ENCODE measurements at places on chromosomes 6 and 20.

DNA sequence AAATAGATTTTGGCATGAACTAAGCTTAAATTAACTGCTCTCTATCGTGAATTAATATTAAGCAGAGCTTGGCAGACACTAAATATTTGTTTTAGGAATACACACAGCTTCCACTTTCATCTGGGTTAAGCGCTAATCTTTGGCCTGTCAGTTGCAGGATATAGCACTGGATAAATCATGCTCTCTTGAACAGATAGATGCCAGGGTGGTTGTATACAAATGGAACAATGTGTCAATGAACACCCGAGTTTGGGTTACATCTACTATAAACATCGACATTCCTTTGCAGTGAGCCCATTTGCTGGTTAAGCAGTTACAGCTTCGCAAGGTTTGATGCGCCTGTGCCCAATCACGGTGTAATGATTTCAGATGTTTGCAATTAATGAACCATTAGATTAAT lies 338.2 kb upstream of the ZFP64 start:
- no peak for DNase-seq

DNA sequence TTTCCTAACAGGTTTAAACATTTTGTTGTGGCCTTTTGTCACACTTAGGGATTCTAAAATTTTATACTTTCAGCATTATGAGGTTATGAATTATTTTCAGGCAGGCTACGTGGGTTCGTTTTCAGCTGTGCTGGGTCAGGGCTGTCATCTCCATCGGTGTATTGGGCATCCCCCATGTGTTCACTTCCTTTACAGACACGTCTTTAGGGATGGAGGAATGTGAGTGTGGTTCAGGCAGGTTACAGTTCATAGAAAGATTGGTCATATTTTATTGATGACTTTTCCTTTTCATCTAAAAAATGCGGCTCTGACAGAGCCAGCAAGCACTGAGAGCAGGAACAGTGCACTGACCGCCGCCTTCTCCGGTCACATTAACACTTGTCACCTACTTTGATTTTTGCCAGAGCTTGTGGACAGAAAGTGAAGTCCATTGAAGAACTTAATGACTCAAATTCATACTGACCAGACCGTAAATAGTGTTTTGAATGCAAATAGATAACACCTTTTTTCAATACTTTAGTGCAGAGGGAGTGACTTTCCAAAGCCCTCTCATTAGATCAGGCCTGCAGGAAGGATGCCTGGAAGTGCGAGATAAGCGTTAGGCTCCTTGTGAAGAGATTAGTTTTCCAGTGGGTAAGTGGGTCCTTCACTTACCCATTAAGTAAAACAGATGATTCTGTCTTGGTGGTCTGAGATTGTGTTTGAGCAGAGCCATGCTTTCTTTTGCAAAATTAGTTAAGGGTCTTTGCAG lies 113.1 kb downstream of the TIAM2 start:
- no peak for DNase-seq

GRCh38 chr20:17882065-17882833 lies 86.3 kb downstream of the SNX5 start:
- DNase-seq: no peak

GRCh38 chr6:34580707-34581560 lies 24.8 kb upstream of the SPDEF start:
- no peak for DNase-seq

DNA sequence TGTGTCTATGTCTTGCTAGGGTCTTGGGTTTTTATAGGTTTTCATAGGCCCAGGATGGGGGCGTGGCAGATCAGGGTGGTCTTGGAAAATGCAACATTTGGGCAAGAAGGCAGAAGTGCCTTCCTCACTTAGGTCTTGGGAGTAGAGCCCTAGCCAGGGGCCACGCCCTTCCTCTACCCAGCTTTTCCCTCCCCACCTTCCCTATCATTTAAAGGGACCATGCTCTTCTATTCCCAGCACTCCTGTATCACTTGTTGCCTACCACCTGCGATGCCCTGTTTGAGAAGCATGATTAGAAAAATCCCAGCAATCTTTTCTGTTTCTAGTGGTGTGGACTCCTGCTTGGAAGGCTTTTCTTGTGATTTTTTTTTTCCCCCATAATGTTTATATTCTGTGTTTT lies 190.6 kb downstream of the JARID2 start:
- DNase-seq: no peak

DNA sequence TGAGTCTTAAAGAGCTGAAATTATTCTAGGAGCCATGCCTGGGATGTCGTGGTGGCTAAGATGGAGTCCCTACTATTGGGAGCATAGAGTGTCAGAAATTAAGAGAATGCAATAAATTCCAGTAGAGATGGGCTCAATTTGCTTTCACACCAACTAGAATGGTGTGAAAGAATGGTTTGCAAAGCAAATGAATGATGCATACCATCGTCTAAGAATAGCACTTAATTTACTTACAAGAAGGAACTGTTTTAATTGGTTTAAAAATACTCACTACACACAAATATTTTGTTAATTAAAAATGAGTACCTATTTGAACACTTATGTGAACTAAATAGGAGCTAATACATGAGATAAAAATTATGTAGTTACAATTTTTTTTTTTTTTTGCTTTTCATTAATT lies 132.6 kb downstream of the GMPR start:
- DNase-seq: no peak

DNA sequence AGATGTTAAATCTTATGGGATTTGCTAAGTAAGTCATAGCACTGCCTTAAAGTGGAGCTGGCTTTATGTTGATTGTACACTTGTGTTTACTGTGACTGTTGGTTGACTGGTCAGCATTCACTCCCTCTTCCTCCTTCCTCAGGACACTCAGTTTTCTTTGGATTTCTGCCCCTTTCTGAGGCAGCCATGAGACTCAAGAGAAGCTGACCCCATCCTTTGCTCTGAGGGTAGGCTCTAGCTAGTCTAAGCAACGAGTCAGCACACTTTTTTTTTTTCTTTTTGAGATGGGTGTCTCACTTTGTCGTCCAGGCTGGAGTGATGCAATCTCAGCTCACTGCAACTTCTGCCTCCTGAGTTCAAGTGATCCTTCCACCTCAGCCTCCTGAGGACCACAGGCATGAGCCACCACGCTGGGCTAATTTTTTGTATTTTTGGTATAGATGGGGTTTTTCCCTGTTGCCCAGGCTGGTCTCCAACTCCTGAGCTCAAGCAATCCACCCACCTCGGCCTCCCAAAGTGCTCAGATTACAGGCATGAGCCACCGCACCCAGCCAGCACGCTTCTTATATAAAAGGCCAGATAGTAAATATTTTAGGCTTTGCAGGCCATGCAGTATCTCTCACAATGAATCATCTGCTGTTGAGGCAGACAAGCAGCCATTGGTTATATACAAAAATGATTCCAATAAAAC lies 191.4 kb downstream of the NFATC2 start:
- DNase-seq: no peak

- no peak for DNase-seq
Observed at GRCh38 chr20:3203315-3204123, 963 bp downstream of the DDRGK1 start.

DNA sequence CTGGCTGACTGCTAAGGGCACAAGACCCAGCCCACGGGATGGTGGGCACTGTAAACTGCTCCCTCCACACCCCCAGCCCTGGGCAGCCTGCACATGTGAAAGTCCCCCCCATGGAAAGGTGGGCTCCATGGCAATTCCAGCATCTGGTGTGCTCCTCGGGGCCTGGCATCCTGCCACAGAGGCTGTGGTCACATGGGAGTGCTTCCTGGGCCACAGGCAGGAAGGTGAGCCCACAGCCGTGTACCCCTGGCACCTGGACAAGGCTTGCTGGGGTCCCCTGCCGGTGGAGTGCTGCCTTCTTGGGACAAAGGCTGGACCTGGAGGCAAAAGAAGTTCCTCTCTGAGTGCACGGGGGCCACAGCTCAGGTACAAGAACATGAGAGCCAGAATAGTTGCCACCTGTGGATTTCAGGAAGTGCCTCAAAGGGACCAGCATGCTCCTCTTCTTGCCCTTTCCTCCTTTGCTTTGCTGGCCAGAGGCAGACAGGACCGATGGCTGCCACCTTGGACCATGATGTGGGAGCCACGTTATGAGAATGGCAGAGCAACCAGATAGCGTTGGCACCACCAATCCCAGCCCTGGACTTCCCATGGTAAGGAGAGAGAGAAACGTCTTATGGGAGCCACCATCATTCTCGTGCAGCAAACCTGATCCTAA lies 120.2 kb upstream of the MLN start:
- DNase-seq: no peak

GRCh38 chr20:1576641-1577040 lies 19.1 kb upstream of the SIRPD start:
- DNase-seq: no peak

GRCh38 chr20:15603978-15604805 lies 969.1 kb downstream of the KIF16B start:
- no peak for DNase-seq

DNA sequence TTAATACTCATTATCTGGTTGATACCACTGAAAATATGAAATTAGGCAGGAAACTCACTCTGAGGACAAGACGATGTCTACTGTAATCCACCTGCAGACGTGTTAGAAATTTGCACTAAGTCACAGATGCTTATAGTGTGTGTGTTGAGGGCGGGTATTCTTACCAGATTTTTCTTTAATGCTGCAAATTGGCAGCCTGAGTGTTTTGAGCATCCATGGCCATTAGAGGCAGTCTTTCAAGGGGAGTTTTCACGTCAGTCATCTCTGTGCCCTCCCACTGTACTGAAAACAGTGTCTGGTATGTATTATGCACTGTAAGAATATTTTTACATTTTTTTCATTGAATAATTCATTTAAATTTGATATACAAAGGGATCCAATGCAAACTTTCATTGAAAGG lies 266.5 kb upstream of the QKI start:
- no peak for DNase-seq

DNA sequence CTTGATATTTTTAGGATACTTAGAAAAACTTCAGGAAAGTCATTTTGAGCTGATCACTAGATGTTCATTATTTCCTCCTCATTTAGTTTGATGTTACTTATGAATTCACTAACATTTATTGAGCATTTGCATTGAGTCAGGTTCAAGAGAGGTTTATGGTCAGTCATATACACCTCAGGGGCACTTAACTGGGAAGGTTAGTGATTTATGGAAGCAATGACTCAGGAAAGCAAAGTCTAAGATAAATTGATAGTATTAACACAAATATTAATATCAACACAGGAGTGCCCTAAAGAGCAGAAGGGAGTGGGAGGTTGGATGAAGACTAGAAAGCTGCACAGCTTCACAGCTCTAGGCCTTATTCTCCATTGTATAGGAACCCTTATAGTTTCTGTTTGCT lies 177.0 kb upstream of the TNFAIP3 start:
- DNase-seq: no peak

DNA sequence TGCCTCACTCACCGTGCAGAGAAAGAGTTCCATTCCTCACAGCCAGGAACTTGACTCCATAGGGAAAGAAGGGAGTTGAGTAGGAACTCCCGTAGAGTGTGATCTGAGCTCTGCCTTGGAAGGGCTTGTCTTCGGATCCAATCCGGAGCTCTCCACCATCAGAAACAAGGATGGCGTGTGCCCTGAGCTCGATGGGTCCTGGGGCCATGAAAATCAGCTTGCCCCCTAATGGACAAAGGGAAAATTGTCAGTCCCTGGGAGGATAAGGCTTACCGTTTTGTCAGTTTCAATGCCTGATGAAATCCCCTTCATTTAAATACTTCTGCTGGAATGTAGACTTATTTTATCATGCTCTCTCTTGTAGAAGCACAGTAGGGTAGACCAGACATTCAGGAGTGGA lies 153.3 kb downstream of the PKHD1 start:
- DNase-seq: no peak

- DNase-seq: no peak
Observed at GRCh38 chr6:34095741-34096140, 50.1 kb downstream of the GRM4 start.

GRCh38 chr20:1777476-1777820 lies 117.8 kb upstream of the SIRPA start:
- no peak for DNase-seq

- DNase-seq: no peak
Observed at GRCh38 chr20:49821870-49822331, 9.3 kb downstream of the SLC9A8 start.

GRCh38 chr20:55316753-55317152 lies 688.6 kb downstream of the CBLN4 start:
- no peak for DNase-seq

- DNase-seq: no peak
Observed at GRCh38 chr6:143549221-143549948, 37.9 kb upstream of the FUCA2 start.

GRCh38 chr6:151440930-151441329 lies 11.0 kb downstream of the RMND1 start:
- DNase-seq: no peak

DNA sequence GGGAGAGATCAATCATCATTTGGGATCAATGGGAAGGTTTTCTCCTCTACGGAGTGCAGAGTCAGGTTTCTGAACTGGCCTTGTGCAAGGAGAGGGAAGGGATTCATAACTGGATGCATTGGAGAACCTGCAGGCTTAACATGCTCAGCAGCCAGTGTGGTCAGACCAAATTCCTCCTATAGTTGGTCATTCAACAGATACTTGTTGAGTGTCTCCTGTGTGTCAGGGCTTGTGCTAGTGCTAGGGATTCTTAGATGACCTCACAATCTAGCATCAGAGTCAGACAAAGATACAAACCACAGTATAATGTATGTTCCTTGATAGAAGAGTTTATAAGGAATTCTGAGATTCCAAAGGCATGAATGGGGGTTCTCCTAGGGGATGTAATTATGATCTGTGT lies 23.9 kb downstream of the RALY start:
- no peak for DNase-seq

GRCh38 chr6:98627129-98627775 lies 207.1 kb upstream of the POU3F2 start:
- DNase-seq: no peak

GRCh38 chr20:32636283-32636682 lies 37.5 kb downstream of the C20orf203 start:
- no peak for DNase-seq

GRCh38 chr6:33071569-33071968 lies 1.9 kb downstream of the HLA-DPA1 start:
- DNase-seq: no peak

- peak; percentile 85 for DNase-seq
Observed at GRCh38 chr20:1935696-1936366, 40.6 kb downstream of the SIRPA start.
